ENCODE measurements at places on chromosomes 5 and 9.

DNA sequence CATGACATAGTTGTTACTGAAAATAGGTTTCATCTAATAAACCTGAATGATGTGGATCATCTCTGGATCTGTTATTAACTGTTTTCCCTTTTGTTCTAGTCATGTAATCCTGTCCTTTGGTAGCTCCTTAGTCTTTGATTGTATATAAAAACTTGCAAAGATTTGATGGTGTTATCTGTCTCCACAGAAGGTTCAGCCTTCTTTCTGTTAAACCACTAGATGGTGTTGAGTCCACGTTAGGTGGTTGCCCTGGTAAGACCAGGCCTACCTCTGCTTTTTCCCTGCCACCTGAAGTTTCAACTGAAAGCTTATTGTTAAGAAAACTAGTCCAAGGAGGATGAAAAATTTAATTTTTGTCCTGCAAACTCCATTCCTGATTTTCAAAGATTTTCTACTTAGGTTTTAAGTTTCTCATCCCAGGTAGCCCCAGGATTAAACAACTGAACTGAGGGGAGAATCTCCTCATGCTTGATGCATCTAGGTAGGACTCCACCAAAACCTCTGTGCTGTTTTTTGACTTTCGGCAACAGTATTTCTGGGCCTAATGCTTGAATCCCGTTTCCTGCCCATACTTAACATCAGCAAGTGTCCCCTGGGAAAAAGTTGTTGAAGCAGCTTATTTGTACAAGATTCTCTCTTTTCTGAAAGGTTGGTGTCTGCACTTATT lies 68.5 kb downstream of the RICTOR start:
- no peak for DNase-seq

DNA sequence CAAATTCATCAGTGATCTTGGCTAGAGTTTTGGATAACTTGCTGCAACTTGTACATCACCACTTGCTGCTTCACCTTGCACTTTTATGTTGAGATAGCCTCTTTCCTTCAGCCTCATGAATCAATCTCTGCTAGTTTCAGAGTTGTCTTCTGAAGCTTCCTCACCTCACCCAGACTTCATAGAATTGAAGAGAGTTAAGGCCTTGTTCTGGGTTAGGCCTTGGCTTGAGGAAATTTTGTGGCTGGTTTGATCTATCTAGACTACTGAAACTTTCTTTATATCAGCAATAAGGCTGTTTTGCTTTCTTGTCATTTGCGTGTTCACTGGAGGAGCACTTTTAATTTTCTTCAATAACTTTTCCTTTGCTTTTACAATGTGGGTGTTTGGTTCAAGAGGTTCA lies 12.8 kb downstream of the FER start:
- DNase-seq = no peak

DNA sequence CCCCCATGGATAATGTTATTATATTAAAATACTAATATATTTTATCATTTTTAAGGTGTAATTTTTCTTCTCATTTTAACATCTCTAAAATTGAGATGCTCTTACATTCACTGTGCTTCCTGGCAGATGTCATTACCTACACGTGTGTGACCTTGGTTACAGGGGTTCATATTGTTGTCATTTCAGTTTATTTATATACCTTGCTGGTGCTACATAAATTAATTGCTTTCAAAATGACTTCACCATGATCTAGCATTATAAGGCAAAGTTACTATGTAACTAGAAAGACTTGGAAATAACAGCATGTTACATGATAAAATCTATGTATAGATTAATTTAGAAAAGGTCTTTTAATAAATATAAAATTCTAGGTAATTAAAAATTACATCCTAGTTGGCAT lies 60.9 kb downstream of the ARHGEF28 start:
- no peak for DNase-seq

DNA sequence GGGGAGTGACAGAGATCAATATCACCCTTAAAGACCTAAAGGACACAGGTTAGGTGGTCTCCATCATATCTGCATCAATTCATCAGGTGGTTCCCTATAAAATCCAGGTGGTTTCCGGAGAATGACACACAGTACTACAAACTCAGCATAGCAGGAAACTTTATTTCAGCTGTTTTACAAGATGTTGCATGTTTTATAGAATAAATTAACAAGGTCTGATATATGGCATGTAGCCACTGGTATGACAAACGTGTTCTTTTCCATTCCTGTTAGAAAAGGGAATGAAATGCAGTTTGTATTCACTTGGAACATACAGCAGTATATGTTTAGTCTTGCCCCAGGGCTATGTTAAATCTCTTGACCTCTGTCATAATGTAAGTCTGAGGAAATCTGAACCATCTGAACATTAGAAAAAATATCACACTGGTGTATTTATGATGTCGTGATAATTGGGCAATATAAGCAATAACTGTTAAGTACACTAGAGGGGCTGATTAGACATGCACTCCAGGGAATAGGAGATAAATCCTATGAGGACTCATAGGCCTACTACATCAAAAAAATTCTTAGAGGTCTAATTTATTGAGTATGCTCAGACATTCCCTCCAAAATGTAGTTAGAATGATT lies 42.2 kb upstream of the TNFSF8 start:
- no peak for DNase-seq

DNA sequence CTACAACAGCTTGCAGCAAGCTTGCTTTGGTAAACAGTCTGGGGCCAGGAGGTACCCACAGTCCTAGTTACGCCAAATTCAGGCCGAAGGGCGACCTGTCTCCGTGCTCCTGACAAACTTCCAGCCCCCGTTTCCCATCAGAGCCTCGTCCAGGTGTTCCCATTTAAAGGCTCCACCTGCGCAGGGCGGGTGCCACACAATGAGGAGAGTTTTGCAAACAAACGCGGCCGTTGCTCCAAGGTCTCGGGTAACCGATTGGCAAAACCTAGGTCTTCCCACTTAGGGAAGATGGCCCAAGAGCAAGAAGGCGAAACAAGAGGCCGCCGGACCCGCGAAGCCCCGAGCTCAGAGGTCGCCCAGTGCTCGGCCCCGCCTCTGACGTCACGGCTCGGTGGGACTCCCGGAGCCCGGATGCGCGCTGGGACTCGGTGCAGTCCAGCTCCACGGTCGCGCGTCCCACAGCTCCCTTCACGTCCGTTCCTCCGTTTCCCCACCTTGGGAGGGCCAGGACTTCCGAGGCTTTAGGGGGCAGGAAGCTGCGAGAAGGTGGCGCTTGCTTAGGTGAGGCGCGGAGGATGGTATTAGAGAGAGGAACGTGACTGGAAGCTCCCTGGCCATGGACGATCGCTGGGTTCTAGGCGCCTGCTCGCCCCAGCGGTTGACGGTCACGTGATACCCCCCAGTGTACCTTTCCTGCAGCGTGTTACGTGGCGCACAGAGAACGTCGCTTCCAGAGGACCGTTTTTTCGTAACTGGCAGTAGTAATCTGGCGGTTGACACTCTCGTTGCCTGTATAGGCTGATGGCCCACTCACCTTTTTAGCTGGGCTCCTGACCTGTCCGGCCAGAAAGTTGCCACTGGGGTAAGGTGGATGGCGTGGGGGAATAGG lies 41.8 kb upstream of the KDM4C start:
- no peak for DNase-seq

DNA sequence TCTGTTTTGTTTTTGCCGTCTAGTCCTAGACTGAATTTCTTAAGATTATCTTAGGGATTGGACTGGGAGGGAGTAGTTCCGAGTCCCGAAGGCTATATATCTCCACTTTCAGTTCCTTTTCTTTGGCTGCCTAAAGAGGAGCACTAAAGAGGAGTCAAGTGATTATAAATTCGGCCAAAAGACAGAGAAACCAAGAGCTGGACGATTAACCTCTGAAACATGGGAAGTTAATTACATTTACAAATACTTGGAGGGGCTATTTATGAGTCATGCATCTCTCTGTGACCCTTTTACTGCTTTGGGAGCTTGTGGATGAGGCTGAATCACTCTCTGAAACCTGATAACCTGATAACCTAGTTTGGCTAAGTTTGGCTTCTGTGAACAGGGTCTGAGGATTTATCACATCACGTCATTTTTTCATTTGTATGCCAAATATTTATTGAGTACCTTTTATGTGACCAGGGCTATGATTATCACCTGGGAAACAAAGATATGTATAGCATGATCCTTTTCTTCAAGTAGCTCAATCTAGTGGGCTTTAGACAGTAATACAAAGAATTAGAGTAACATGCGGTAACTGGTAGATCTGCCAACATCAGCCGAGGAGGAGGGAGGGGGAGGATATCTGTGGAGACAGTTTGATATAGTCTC lies 180.9 kb downstream of the CD180 start:
- DNase-seq = no peak

GRCh38 chr9:126084008-126084407 lies 242.6 kb upstream of the MVB12B start:
- no peak for DNase-seq

DNA sequence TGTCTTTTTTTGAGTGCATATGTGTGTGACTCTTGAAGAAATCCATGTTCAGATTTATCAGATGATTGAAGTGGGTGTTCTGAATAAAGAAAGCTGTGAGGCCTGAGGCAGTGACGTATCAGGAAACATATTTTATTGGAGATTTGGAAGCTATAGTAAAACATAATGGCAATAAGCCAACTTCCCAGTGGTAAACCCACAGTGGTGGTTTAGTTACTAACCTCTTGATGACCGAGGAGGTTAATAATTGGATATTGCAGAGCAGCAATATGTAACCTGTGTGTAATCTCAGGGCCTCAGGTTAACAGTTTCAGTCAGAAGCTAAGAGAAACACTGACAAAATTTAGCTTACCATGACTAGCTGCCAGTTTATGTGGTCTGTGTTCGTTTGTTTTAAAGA lies 6.9 kb downstream of the RGMB start:
- no peak for DNase-seq

GRCh38 chr5:14560091-14560595 lies 21.4 kb upstream of the OTULINL start:
- DNase-seq = no peak

GRCh38 chr9:132894346-132894745 lies 15.6 kb downstream of the SPACA9 start:
- DNase-seq = no peak

- DNase-seq = no peak
Measured at GRCh38 chr5:101036778-101037177, 133.7 kb upstream of the ST8SIA4 start.

GRCh38 chr9:136441681-136442245 lies 2.1 kb upstream of the INPP5E start:
- DNase-seq = no peak

DNA sequence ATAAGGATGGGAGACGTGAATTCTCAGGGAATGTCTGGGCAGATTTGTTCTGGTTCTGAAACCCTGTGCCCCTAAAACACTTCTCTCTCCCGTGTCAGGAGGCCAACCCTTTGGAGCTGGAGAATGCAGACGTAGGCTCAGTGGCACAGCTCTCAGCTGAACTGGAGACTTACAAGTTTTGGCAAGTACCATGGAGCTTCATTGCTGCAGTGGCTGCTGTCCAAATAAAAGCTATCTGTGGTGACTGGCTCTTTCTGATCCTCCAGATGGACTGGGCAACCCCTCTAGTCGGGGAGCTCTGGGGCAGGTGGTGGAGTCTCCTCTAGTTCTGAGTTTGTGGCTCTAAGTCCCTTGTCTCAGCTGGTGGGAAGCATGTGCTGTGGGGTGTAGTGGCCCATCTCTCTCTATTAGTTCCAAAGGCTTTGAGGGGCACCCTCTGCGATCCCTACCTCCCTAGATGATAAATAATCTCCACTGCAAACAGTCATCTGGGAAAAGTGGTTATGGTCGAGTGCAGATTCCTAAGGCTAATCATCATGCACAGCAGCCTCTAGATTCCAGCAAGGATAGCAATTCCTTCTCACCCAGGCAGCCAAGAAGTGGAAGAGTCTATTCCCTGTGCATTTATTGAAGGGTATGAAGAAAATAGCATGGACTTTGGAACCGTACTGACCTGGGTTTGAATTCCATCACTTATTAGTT lies 204.2 kb upstream of the KLF4 start:
- DNase-seq = no peak

DNA sequence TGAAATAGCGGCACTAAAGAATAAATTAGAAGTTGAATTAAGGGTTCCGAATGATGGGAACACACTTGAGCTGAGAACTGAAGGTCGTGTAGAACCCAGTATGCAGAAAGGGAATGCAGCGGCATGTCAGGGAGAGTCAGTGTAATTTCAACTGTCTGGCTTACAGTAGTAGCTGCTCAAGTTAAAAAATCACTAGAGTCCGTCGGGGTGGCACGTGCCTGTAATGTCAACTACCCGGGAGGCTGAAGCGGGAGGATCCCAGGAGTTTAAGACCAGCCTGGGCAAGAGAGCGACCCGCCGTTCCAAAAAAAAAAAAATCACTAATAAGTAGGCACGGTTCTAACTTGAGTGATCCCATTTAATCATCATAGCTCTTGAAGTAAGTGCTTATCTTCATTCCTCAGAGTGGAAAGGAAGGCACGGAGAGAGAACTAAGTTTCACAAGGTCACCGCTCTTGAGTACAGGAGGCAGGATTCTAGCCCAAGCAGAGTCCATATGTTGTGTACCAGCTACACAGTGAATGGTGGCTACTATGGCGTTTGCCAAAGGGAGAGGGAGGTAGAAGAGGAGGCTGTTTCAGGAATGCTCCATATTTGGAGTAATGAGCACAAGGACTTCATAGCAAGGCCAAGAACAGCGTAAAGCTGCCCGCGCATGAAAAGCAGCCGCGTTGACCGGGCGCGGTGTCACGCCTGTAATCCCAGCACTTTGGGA lies 831 bp downstream of the RMRP start:
- DNase-seq = no peak

DNA sequence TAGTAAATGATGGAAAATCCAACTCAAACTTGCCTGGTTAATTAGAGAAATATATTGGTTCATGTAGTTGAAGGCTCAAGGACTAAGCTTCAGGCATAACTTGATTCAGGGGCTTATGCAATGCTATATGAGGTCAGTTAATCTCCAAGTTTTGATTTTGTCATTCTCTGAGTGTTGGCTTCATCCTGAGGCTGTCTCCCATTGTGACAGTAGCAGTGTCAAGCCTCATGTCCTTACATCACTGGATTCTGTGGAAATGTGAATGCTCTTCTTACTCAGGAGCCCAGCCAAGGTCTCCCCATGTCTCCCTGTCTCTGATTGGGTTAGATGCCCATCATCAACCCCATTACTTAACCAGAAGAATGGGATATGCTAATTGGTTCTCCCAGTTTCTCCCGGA lies 44.4 kb upstream of the SNX2 start:
- DNase-seq = no peak

GRCh38 chr5:15798006-15798405 lies 298.0 kb downstream of the FBXL7 start:
- DNase-seq = no peak
